ENCODE measurements at places on chromosomes 16 and 17.

DNA sequence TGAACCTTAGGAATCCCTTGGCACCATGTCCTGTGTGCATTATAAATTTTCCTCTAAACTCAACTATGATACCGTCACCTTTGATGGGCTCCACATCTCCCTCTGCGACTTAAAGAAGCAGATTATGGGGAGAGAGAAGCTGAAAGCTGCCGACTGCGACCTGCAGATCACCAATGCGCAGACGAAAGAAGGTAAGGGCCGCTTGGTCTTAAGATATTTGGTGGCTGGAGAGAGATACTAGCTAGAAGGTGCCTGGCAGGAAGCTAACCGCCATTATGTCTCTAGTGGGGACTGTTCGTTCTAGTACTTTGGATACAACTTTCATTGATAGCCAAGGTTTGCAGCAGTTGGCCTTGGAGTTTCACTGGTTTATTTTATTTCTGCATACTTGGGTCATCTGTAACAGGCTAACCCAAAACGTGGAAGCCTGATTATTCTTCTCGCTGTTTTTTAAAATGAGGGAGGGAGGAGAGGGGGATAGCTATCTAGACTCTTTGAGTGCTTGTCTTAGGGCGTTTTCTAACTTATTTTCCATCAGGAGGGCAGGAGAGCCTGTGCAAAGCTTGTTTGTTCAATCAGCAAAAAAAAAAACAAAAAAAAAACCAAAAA, 1.3 kb downstream of the RBBP6 start:
- no peak for DNase-seq

DNA sequence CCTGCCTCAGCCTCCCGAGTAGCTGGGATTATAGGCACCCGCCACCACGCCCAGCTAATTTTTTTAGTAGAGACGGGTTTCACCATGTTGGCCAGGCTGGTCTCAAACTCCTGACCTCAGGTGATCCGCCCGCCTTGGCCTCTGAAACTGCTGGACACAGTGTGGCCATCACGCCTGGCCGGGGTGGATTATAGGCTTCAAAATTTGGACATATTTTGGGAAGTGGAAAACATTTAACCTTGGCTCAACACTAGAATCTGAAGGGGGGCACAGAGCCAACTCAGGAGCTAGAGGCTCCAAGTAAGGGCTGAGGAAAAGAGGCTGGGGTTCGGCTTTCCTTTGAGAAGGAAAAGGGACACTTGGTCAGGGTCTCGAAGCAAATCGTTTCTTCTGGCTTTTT, 2.2 kb upstream of the CDK5R1 start:
- DNase-seq: no peak

- no peak for DNase-seq
Observed at GRCh38 chr16:88531931-88532433, 38.2 kb upstream of the ZC3H18 start.

DNA sequence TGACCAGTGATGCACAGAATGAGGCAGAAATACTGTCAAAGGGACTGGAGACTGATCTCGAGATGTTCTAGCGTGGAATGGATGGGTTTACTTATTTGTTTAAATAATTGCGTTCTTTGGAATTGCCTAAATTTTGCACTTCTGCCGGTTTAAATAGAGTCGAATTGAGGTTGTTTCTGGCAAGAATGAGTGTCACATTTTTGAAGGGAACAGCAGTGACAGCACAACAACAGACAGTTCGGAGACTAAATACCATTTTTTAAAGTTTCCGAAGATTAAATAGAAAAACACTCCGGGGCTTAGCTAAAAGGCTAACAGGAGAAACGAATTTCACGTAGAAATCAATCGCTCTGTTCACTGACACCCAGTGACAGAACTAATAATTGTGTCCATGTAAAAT, 969.2 kb upstream of the RBFOX1 start:
- no peak for DNase-seq

DNA sequence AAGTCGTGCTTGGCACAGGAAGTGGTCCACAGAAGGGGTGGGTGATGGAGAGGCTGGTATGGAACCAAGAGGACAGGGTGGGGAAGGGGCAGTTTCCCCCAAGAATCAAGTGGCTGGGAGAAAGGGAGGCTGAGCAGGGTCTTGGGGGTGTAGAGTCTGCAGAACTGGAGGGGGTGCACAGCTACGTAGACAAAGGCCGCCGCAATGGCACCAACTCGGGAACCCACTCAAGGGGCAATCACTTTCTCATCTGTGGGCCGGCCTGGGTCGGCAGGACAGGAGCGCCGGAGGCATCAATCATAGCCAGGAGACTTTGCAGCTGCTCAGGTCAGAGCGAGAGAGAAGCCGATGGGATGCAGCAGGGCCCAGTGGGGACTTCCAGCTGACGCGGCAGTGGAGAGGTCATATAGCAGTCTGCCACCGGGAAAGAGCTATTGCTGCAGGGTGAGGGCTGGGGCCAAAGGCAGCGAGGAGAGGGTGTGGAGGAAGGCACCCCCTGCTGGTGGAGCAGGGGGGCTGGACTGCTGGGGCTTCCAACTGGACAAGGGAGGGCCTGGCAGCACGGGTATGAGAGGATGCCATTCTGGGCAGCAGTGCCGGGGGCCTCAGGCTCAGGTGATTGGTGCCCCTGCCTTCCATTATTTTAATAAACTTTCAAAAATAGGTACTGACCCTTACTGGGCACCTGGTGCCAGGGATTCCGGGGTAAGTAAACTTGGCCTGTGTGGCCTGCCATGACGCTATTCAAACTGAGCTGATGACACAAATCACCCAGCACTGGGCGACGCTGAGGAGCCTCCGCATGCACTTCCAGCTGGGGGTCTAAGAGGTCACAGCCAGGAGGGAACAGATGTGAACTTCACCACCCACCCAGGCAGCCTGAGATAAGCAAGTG, 52.5 kb upstream of the MTSS2 start:
- DNase-seq: no peak

DNA sequence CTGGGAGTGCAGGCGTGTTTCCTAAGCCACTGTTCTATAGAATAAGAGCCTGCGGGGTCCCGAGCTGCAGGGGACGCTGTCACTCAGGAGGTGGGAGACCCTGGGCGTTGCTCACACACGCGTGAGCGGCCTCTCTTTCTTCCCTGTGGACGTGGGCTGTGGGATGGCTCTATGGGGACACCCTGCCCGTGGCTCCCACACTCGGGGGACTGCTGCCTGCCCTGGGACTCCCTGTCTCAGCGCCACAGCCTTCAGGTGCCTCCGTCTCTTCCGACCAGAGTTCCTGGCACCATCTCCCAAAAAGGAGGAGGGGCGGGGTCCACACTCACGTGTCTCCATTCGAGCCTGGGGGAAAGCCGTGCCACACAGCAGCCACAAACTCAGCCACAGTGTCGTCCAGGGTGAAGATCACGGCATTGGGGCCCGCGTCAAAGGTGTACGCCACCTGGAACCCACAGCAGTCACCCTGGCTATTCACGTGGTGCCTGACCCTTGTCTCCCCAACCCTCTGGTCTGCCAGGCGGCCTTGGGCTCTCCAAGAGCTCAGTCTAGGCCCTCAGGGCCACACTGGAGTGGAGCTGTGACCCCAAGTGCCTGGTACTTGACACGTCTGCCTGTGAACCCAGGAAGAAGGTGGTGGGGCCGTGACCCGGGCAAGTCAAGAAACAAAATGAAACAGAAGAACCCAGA, 3.7 kb upstream of the CYBA start:
- DNase-seq: no peak

- no peak for DNase-seq
Observed at GRCh38 chr17:75570772-75571171, 16.8 kb upstream of the MYO15B start.

DNA sequence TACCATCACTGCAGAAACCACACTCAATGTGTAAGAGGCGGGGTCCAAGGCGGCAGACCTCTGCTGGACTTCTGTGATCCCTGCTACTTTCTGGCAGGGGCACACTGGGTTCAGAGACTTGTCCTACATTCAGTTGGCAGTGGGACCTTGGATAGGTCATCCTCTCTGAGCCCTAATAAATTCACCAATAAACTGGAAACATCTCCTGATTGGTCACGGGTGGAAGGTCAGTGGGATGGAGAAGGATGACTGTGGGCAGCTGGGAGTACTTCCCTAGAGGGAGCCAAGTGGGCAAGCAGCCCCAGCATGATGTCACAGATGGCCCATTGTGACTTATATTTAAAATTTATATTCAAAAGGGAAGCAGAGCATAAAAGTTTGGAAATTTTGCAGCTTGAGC, 49.7 kb downstream of the RNF112 start:
- DNase-seq: no peak

All from activated CD4-positive, alpha-beta T cell treated with anti-CD3 and anti-CD28 coated beads for 24 hours (primary cell).